ENCODE measurements at places on chromosomes 5 and 9. TPM values are rescaled to one million over a fixed set of nuclear protein-coding genes. Genes with fewer than 3 reads are reported as not detected.

DNA sequence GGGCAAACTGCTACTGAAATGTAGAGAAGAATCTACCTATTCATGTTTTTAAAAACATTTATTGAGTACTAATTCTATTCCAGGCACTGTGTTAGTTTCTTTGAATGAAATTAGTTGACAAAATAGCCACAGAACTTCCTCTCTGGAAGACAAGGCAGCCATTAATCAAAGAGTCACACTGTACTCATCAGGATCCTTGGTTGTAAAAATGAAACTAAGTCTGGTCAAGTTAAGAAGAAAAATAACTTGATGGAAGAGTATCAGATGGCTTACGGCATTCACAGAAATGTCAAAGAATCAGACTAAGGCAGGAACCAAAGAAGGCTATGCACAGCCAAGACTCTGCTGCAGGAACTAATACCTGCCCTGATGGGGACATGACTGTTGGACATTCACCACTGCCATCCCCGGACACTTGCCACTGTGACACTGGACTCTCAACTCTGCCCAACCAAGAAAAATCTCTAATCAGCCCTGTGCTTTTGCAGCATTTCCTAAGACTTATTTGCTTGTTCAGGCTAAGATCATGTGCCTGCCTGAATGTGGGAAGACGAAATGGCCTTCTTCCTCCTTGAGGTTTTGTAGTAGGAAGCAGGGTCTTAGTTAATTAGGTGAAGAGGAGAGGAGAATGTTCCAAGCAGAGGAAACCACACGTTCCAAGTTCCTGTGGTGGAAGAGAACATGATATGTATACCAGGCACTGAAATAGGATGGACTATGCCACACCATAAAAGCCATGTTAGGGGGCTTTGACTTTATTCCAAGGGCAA lies 23.3 kb upstream of the NDUFB6 start:
- no peak for DNase-seq

- no peak for DNase-seq
Measured at GRCh38 chr5:13692172-13692571, 252.3 kb downstream of the DNAH5 start.

DNA sequence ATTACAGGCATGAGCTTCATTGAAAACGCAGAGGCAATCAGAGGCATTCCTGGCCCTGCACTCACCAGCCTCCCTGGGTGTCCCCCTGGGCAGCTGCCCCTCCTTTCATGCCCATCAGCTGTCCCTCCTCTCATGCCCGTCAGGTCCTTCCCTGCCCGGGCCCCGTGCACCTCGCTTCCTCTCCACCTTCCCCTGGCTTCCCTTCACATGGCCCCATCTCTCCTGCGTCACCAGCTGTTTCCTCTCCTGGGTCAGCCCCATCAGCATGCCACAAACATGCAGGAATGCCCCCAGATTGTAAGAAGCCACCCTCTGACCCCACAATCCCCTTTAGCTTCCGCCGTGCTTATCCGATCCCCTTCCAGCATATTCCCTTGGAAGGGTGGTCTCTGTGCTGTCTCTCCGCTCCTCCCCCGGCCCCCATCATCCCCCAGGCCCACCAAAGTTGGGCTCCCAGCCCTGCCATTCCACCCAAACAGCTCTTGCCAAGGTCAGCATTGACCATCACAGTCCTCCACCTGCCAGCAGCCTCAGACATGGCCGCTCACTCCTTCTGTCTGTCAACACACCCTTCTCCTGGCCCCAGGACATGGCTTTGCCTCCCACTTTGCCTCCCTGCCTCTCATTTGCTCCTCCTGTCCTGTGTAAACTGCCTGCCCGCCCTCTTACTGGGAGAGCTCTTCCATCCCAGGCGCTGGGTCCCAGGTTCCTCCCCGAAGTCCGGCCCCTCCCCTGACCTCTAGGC lies 98.6 kb upstream of the IER5L start:
- DNase-seq, result no peak

- no peak for DNase-seq
Measured at GRCh38 chr5:73867345-73868335, 241.6 kb downstream of the ARHGEF28 start.

The CD180 gene
- polyA plus RNA-seq, result 0.43 TPM

The SNX24 gene
- 27.9 TPM for polyA plus RNA-seq

Data from left renal pelvis (tissue), 4 donors.